GM10248 (cell line): ENCODE measurements at places on chromosomes 5 and 9.

GRCh38 chr9:125632321-125633115 lies 74.5 kb downstream of the MAPKAP1 start:
- peak; percentile 62 for DNase-seq

DNA sequence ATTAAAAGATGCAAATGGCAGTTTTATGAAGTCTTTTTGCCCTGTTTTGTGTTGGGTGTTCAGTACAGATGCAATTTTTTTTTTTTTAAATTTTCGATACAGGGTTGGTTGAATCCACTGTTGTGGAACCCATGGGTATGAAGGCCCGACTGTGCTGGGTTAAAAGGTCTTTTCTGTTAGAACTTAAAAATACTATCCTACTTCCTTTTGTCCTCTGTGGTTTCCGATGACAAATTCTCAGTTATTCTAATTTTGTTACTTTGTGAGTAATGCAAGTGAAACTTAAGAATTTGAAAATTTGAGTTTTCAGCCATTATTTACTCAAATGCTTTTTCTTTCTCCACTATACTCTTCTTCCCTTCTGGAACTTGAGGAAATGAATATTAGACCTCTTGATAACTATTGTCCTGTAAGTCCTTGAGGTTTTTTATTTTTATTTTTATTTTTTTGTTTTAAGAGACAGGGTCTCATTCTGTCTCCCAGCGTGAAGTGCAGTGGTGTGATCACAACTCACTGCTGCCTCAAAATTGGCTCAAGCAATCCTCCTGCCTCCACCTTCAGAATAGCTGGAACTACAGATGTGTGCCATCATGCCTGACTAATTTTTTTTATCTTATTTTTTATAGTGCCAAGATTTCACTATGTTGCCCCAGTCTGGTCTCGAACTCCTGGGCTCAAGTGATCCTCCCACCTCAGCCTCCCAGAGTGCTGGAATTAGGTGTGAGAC lies 67.5 kb downstream of the ZCCHC7 start:
- DNase-seq = peak; percentile 60

- DNase-seq = no peak
Observed at GRCh38 chr9:93397661-93398373, 53.7 kb upstream of the FAM120A start.

GRCh38 chr5:176901260-176902101 lies 2.3 kb upstream of the HK3 start:
- peak; percentile 60 for DNase-seq

DNA sequence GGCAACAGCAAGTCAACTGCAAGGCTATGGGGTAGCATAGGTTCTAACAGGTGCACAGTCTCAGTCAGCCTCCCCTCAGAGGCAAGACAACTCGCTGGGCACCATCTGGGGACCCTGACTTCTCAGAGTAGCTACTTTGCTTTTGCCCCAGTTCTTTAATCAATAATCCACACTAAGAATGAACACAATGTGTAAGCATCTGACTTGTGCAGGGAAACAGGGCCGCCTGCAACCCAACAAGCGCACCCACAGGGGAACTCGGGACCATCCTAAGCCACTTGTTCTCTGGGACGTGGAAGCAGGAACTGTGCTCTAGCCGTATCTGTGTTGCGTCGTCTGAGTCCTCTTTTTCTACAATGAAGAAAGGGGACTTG lies 1.9 kb downstream of the MOB3B start:
- DNase-seq = no peak

DNA sequence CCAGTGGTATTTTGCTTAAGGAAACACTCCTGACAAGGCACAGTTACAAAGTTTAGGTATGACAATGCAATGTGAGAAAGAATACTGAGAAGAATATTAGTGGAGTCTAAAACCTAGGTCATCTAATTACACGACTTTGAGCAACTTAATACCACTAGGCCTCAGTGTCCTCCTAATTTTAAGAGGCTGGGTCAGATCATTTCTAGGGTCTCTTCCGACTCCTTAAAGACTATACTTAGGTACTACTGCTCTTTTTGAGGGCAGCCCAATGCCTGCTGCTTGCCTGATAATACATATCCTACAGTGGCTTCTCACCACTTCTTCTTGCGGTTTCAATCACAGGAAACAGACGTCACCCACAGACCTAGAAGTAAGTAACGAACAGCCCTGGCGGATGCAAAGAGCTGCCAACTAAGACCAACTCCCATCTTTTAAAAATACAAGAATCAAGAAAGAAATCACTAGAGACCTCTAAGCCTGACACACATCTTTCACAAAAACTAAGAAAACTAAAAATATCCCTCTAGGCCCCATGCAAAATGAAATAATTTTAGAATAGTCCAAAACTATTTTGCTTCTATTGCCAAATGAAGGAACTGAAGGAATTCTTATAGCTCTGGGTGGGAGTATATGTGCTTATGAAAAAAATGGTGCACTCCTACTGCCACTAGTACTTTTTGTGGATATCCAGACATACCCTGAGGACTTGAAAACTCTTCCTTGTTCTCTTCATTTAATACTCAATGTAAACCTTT lies 13.1 kb downstream of the DIAPH1 start:
- DNase-seq = peak; percentile 59

DNA sequence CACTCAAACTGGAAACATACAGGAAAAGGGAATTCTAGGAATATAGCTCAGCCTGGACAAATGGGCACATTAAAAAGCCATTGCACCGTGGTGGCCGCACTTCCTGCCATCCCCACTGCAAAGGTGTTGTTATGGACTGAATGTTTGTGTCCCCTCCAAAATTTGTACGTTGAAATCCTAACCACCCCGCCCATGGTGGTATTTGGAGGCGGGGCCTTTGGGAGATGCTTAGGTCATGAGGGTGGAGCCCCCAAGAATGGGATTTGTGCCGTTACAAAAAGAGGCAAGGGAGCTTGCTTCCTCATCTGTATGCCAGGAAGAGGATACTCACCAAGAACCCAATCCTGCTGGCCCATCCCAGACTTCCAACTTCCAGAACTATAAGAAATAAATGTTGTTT lies 1.1 kb upstream of the CMBL start:
- no peak for DNase-seq

DNA sequence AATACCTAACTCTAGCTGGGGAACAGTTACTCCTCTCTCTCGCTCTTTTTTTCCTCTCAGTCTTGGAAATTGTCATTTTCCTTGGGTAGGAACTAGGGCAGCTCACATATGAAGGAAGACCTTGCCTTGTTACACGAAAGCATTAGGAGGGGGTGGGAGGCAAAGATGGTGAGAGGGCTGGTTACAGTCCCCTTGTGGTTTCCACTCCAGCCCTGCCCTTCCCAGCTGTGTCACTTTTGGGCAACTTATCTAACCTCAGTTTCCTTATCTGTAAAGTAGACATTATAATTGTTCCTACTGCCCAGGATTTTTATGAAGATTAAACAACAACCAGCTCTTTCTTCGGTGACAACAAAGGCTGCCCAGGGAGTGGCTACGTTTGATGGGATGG lies 196.2 kb upstream of the CLINT1 start:
- DNase-seq = no peak

DNA sequence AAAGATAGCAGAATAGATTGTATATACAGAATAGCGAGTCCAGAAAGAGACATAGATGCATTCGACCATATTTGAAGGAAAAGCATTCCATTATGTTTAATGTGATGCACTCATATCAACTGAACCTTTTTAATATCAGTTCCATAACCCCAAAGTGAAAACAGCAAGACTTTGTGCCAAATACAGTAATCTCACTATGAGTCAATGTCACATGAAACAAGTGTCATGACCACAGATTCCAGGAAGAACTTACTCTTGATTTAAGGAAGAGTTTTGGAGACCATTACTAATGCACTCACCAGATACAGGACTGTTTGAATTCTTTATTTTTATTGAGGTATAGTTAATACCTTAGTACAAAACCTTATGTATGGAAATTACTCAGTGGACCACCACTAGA lies 220.5 kb downstream of the SH3GL2 start:
- DNase-seq = no peak

- no peak for DNase-seq
Observed at GRCh38 chr9:36963346-36963745, 70.7 kb downstream of the PAX5 start.

DNA sequence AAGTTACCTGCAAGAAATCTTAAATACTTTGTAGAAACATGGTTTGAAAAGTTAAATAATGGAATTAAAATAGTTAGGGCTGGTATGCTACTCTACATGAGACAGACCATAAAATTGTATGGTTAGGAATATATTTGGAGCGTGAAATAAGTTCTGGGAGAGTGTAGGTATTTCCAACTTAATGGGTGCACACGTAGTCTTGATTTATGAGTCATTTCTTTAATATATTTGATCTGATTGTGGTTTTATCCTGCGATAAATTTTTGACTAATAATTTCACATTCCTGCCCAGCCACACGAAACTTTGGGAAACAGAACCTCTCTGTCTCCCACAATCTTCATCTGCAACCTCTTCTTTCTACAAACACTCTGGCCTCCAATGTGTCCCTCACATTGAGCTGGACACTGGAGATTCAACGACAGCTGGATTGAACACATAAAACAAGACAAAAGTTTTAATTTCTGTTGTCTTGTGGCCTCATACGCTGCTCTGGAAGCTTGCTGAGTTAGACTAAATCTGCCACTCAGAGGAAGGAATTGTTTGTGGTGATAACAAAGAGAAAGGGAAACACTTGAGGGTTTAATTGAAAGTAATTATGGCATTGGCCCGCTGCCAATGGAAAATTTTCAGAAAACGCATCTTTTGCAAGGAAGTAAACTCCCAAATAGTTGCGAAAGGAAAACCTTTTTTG lies 201.8 kb upstream of the ZNF608 start:
- DNase-seq = no peak

GRCh38 chr9:126696401-126697145 lies 82.8 kb downstream of the LMX1B start:
- DNase-seq = no peak

DNA sequence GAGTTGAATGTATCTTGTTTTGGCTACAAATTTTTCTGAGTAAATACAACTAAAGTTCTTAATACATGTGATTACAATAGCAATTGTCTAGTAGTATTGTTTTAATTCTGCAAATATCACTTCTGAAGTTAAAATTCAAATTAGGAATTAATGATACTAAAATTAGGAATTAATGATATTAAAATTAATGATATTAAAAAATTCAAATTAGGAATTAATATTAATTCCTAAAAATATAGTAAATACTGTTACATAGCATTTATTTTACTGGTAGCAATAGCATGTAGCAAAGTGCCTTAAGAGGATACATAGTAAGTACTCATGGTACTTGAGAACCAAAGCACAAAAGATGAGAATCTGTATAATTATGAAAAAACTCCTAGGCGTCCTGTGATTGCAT lies 136.2 kb downstream of the DMXL1 start:
- no peak for DNase-seq

DNA sequence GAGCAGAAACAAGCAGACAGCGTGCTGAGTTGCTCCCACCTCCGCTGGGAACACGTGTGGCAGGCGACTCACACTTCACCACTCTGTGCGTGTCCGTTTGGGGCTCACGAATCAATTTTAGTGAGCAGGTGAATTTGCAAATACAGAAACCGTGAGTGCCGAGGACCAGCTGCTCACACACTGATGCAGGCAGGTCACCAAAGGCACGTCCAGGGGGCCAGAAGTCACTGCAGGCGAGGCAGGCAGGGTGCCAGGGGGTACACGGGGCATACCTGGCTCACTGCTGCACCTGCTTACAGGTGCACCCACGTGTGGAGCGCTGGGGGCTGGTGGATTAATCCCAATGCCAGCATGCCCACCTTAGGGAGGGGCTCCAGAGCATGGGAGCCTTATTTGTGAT lies 68.8 kb downstream of the ZNF354C start:
- DNase-seq = no peak
